Sigmoid colon (tissue), 7 donors: ENCODE measurements at places on chromosomes 7 and 10.
A peak's percentile ranks its signal among the peaks of the same experiment; 100 is the strongest.

DNA sequence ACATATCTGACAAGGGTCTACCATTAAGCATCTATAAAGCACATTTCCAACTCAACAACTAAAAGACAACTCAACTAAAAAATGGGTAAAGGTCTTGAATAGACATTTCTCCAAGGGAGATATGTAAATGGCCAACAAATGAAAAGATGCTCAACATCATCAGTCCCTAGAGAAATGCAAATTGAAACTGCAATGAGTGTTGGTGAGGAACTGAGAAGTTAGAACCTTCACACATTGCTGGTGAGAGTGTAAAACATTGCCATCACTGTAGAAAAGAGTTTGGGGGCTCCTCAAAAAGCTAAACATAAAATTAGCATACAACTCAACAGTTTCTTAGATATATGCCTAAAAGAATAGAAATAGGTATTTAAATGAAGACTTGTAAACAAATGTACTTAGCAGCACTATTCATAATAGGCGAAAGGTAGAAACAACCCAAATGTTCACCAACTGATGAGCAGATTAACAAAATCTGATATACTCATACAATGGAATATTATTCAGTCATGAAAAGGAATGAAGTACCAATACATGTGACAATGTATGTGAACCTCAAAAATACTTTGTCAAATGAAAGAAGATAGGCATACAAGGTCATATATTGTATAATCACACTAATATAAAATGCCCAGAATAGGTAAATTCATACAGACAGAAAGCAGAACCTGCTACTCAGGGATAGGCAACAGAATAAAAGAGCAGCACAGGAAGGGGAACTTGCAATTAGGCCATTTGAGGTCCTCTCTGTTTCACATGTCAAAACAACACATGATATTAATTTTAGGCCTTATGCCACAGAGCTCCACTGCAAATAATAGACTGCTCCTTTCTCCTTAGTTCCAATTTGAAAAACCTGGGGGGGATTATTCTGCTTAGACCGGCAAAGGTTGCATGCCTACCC is 10.6 kb upstream of the LRRC72 start:
- DNase-seq: no peak

DNA sequence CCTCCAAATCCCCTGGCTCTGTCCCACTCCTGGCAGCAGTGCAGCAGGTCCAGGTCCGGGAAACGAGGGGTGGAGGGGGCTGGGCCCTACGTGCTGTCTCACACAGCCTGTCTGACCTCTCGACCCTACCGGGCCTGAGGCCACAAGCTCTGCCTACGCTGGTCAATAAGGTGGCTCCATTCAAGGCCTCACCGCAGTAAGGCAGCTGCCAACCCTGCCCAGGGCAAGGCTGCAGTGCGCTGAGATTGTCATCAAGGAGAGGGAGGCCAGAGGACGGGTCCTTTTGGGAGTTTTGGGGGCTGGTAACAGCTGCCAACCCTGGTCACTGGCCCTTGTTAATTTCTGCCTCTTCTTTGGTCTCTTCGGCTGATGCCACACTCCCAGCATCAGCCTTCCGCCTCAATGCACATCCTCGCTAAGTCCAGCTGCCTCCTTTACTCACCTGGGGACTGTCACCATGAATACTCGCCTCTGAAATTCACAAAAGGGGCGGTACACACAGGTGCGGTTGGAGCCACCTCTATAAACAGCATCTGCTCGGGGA is 3.5 kb downstream of the EPO start:
- no peak for DNase-seq

DNA sequence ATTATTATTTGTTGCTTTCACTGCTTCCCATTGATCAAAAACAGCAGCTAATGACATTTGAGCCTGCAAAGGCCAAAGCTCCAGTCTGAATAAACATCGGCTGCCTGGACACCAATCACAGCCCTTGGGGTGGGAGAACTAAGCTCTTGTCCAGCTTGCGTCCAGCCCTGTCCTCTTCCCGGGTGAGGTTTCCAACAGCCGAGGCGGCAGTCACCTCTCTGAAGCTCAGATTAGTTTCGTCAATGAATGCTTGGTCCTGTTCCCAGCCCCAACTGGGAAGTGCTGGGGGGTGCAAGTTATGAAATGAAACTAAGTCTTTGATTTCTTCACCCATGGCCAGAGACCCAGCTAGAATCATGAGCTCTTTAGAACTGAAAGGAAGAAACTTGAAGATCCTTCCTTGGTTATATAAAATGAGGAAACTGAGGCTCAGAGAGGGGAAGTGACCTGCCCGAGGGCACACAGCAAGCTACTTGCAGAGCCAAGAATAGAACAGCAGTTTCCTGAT is 114.0 kb upstream of the TCF7L2 start:
- DNase-seq: peak; percentile 78

DNA sequence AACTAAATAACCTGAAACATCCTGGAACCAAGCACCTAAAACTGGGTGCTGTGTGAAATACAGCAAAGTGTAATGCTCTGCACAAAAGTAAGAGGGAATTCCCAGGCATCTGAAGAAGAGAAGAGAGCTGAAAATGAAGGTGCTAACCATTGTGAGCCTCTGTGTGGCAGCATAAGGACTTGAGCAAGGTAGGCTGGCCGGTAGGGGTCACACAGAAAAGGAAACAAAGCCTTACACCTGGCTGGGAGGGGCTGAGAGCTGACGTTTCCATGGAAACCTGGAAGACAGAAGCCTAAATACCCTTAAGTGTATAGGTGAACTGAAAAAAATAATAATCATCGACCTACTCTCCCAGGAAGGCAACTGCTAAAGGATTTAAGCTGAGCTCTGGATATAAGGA is 48.6 kb downstream of the CUL1 start:
- no peak for DNase-seq

- no peak for DNase-seq
These were observed 653.1 kb upstream of the C7orf33 start for GRCh38 chr7:147937428-147937827.

GRCh38 chr7:134726581-134726980 is 52.9 kb upstream of the CALD1 start:
- DNase-seq: peak; percentile 67

GRCh38 chr7:516606-517456 is 2.8 kb downstream of the PDGFA start:
- DNase-seq: no peak

DNA sequence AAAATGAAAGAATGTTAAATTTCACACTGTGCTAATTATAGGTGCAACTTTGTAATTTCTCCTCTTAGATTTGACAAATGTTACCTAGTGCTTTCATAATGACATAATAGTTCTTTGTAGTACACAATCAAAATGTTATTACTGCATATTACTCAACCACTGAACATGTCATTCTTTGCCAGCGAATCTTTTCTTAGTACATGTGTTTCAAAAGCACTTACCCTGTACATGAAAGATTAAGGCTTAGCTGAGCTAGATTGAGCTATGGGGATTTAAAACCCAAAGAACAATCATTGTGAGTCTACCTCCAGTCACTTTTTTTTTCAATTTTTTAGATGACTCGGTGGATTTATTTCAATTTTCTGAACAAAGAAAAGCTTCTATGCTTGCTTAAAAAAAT is 123.5 kb upstream of the FERD3L start:
- DNase-seq: no peak
